DMS153 (cell line): ENCODE measurements at places on chromosomes 2 and 18.

- no peak for DNase-seq
These were observed 268.6 kb downstream of the ALPK2 start for GRCh38 chr18:58360324-58360723.

- DNase-seq = no peak
These were observed 27.6 kb downstream of the BCL2L11 start for GRCh38 chr2:111148225-111148873.

- DNase-seq = no peak
These were observed 43.7 kb downstream of the WIPF1 start for GRCh38 chr2:174553811-174554493.

- no peak for DNase-seq
These were observed 241.2 kb downstream of the TFCP2L1 start for GRCh38 chr2:121043827-121044222.

GRCh38 chr2:155747531-155747930 is 585.0 kb downstream of the NR4A2 start:
- no peak for DNase-seq

- DNase-seq = no peak
These were observed 443.8 kb upstream of the POU3F3 start for GRCh38 chr2:104410136-104410535.
